ENCODE measurements at places on chromosomes 13 and 19. TPM values are rescaled to one million over a fixed set of nuclear protein-coding genes. Genes with fewer than 3 reads are reported as not detected.

DNA sequence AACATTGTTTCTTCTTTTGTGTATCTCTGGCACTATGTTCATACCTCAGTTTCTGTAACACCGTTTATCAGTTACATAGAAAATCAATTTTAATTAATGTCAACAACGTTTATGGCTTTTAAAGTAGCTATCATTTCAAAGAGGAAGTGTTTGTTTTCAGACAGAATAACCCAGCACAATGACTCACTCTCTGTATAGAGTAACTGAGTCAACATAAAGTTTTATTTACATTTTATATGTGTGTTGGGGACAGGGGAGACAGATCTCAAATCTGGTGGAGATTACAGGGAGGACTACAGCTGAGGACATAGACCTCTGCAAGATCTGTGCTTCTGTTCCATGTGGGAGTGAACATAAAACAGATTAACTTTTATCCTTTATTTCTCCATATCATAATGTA lies 2590.1 kb downstream of the PCDH9 start:
- no peak for DNase-seq

- no peak for DNase-seq
Observed at GRCh38 chr13:73075546-73075945, 16.7 kb downstream of the KLF5 start.

DNA sequence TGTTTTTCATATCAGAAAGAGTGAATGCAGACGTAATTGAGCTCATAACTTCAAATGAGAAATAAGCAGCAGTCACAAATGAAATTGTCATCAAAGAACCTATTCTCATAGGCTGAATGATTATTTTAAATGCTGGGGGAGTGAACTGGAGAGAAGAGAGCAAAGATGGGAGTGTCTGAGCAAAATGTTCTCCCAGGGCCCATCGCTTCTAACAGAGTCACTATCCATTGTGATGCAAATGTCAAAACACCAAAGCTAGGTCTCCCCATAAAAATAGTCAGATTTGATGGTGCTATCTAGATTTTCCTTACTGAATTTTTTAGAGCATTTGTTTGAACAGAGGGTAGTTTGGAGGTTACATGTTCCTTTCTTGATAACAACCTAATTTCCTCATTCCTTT lies 278.7 kb downstream of the PCDH9 start:
- DNase-seq = no peak

DNA sequence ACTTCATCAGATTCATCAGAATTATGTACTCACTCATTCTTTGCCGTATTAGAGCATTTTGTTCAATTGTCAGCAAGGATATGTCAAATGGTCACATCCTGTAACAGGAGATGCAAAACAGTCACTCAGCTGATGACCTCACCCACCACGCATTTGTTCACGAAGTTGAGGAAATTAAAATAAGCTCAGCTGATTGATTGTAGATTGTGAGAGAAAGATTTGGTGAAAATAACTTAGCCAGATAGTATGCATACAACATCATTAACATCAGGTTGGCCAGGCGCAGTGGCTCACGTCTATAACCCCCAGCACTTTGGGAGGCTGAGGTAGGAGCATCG lies 22.6 kb upstream of the CDC16 start:
- DNase-seq = no peak

DNA sequence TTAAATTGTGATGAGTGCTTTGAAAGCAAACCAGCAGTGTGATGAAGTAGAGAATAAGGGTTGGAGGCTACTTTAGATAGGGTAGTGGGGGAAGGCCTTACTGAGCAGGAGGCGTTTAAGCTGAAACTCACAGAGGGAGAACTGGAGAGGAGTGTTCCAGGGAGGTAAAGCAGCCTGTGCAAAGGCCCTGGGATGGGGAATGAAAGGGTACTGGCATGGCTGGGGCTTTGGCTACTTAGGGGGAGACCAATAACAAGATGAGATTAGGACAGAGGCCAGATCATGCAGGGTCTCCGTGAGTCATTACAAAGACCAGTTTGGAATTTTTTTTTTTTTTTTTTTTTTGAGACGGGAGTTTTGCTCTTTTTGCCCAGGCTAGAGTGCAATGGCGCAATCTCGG lies 1.1 kb downstream of the PPP5C start:
- DNase-seq = no peak

- no peak for DNase-seq
Observed at GRCh38 chr19:35669974-35670373, 3.7 kb downstream of the UPK1A start.

DNA sequence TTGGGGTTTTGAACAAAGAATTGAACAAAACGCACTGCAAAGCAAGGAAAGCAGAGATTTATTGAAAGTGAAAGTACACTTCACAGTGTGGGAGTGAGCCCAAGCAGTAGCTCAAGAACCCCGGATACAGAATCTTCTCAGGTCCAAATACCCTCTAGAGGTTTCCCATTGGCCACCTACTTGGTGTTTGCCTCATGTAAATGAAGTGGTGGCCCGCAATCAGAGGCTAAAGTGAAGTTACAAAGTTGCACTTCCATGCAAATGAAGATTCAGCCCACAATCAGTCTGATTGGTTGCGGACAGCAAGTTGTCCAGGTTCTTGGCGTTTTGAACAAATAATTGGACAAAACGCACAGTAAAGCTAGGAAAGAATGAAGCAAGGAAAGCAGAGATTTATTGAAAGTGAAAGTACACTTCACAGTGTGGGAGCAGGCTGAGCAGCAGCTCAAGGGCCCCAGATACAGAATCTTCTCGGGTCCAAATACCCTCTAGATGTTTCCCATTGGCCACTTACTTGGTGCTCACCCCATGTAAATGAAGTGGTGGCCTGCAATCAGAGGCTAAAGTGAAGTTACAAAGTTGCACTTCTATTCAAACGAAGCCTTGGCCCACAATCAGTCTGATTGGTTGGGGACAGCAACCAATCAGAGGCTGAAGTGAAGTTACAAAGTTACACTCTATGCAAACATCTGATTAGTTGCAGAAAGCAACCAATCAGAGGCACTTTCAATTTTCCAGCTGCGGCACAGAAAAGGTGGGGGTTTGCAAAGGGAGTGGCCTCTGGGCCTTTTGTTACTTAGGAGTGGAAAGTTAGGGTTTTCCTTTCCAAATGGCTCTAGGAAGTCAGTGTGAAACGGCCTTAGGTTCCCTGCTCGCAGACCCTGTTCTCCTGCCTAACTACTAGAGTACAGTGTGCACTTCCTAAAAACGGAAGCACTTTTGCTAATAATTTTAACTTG lies 4.8 kb upstream of the TM9SF2 start:
- peak; percentile 85 for DNase-seq

- no peak for DNase-seq
Observed at GRCh38 chr13:50016444-50016843, 1.2 kb downstream of the KCNRG start.

ZNF69 gene
- 1.8 TPM for total RNA-seq

ZNF784 gene
- total RNA-seq = 2.6 TPM

MYO16 gene
- total RNA-seq = 0.38 TPM

ZNF578 gene
- total RNA-seq = 1.9 TPM

CBARP gene
- total RNA-seq = 0.80 TPM

TRPM4 gene
- total RNA-seq = not detected
